Forelimb muscle (tissue), 1 donor: ENCODE measurements at places on chromosomes 7 and 10. TPM values are rescaled to one million over a fixed set of nuclear protein-coding genes. Genes with fewer than 3 reads are reported as not detected.

GDF2 gene
- not detected for polyA plus RNA-seq

- DNase-seq: no peak
Observed at GRCh38 chr10:117240621-117241529, at the start of gene SLC18A2. Gene SLC18A2, plus strand, starts transcription at chr10:117241114. Its CDS starts 580 bp downstream, at chr10:117241694.

AZGP1 gene
- 13.2 TPM for polyA plus RNA-seq

DNA sequence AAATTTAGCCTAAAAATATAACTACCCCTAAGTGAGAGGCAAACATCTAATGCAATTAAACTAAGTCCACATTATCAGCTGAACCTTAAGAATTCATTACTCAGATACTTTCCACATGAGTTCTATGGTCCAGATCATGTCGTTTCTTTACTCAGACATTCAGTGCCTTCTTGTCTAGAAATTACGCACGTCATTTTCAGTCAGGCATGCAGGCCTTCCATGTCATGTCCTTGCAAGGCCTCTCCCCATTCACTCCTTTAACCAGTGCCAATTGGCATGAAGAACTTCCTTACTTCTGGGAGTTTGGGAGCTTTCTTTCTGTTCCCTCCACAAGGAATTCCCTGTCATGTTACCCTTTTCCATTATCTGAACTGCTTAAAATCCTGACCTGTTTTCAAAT is 118.8 kb downstream of the NRP1 start:
- DNase-seq: no peak

GRCh38 chr10:1536341-1536740 is 201.0 kb downstream of the ADARB2 start:
- DNase-seq: no peak

DNA sequence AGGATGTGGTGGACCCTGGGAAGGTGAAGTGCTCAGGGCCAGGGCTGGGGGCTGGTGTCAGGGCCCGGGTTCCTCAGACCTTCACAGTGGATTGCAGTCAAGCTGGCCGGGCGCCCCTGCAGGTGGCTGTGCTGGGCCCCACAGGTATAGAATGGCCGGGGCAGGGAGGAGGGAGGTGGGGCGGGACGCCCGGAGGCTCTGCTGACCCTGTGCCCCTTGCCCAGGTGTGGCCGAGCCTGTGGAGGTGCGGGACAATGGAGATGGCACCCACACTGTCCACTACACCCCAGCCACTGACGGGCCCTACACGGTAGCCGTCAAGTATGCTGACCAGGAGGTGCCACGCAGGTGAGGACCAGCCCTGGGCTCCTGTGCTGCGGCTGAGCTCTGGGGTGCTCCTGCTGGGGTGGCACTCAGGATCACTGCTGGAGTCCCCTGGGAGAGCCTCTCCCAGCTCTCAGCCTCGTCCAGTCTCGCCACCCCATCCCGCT is 14.9 kb upstream of the ATP6V1F start:
- DNase-seq: no peak

CNPY1 gene
- 0.40 TPM for polyA plus RNA-seq

LDB3 gene
- polyA plus RNA-seq: 992 TPM

TMEM26 gene
- polyA plus RNA-seq: 8.0 TPM

- DNase-seq: no peak
Observed at GRCh38 chr7:148763622-148764021, 64.9 kb downstream of the CUL1 start.

GRCh38 chr7:74138334-74138867 is 35.8 kb upstream of the EIF4H start:
- no peak for DNase-seq

TMEM140 gene
- 11.6 TPM for polyA plus RNA-seq

DNA sequence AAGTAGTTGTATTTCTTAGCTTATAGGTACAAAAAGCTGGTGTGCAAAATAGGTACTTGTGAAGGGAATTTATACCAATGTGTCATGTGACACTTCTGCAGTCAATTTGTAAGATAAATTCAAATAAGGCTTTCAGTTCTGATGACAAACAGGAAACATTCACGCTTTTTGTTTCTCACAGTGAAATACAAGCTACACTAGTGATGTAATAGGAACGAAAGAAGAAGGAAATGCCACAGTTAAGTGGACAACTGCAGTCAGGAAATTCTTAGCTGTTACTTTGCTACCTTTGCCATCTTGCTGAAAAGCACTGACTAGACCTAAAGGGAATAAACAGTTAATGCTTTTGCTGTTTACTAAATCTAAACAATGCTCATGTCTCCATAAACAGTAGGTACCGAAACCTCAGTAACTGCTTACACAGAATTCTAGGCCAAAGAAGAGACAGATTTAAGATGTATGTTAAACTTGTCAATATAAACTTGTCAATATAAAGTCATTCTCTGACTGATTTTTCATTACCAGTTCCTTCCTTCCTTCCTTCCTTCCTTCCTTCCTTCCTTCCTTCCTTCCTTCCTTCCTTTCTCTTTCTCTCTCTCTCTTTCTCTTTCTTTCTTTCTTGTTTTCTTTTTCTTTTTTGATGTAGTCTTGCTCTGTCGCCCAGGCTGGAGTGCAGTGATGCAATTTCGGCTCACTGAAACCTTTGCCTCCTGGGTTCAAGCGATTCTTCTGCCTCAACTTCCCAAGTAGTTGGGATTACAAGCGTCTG is 10.1 kb downstream of the OTUD1 start:
- DNase-seq: no peak

GPR146 gene
- polyA plus RNA-seq: 4.4 TPM

MNX1 gene
- polyA plus RNA-seq: not detected

DNA sequence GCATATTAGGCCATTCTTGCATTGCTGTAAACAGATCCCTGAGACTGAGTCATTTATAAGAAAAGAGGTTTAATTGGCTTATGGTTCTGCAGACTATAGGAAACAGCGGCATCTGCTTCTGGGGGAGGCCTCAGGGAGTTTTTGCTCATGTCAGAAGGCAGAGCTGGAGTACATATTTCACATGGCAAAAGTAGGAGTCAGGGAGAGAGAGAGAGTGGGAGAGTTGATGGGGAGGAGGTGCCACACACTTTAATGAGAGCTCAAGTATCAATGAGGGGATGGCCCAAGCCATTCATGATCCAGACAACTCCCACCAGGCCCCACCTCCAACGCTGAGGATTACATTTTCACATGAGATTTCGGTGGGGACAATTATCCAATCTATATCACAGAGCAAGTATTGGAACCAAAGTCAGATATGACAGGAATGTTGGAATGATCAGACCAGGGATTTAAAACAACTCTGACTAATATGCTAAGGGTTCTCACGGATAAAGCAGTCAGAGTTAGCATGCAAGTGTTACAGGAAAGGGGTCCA is 795.3 kb upstream of the CELF2 start:
- no peak for DNase-seq

DNA sequence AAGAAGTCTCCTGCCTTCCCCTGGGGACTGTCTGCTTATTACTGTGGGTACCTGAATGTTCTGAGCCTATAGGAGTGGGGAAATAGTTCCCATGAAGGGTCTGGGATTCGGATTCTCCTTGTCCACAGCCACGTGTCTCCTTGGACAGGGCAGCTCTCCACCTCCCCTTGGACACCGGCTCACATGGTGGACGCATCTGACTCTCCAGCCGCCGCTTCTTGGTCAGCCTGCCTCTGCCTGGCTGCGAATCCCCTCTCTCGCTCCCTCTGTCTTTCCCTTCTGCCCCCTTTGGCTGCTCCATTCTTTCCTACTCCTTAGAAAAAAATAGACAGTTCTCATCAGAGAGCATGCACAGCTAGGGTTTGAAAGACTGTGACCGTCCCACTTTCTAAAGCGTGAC is 46.9 kb downstream of the JAKMIP3 start:
- DNase-seq: no peak

DNA sequence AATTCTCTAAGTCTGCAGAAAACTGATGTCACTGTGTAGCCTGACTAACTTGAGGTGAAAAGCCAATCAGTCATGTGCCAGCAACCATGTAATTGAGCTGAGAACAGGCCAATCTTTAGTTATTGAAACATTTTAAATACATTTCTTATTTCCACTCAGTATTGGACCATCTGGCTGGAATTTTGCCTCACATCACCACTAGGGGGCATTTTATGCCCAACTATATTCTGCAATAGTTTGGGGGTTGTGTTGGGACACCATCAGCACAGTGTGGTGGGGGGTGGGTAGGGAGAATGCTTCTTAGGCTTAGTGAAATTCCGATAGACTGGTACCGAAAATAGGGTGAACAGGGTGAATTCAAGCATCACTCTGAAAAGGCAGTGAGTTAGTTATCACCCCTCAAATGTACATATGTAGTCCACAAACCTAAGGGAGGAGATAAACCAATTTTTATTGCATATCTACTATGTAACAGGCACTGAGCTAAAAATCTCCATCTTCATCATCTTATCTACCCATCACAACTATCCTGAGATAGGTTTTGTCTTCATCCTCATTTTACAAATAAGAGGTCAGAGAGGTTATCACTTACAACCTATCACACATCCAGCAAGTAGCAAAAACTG is 17.8 kb downstream of the NPSR1 start:
- DNase-seq: no peak

DNA sequence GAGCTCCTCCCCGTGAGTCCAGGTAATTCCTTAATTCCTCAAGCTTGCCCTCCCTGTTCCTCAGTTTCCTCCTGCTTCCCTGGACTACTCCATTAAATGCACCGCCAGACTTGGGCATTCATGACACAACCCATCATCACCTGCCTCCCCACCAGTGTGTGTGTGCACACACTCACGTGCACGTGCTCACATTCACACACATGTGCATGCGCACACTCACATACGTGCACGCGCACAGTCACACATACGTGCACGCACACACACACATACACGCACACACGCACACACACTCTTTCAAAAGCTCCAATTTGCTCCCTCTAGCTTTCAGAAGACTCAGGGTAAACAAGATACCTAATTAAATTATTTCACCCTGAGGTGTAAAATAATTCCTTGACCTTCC is 216.7 kb downstream of the FAM107B start:
- no peak for DNase-seq

DNA sequence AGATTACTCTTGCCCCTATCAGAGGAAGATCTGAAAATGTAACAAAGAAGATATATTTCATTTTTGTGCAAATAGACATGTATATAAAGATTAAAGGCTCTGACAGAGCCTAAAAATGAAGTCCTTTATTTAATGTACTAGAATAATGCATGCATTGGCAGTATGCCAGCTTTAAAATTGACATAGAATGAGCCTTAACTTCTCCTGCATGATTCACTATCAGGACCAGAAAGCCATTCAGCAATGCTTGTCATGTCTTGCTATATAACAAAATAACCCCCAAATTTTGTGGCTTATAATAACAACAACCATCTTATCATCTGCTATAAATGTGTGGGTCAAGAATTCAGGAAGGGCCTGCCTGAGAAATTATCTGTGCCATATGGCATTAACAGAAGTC is 411.9 kb downstream of the GRM8 start:
- no peak for DNase-seq

- no peak for DNase-seq
Observed at GRCh38 chr10:79022565-79023230, 46.1 kb upstream of the ZMIZ1 start.

DNA sequence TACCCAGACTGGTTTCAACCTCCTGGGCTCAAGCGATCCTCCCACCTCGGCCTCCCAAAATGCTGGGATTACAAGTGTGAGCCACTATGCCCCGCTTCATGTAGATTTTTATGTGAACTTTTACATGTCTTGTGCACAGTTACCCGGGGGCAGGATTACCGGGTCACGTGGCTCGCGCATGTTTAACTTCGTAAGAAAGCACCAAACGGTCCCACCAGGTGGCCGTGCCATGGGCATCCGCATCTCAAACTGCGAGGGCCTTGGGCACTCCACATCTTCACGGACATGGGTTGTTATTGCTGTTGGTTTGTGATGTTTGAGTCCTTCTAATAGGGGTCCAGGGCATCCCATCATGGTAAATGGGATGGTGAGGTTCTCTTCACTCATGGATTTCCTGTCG is 636.6 kb upstream of the FOXK1 start:
- no peak for DNase-seq

DNA sequence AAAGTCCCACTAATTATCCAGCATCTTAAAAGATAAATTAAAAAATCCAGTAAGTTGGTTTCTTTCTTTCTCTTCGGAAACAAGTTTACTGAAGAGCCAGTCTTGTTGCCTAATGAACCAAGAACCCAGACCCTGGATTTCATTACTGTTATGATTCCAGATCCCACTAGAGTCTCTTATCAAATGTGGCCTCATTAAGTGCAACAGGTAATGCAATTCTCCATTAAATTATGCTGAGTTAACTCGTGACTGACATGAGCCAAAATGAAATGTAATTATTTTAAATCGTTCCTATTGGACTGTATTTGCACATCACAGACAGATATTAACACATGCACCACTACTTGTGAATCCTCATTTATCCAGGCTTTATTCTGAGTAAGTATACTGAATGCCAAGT is 115.6 kb downstream of the NXPH1 start:
- no peak for DNase-seq
